Activated B cell treated with CpG ODN at 0.5 μM for 24 hours (primary cell): ENCODE measurements at places on chromosomes 5 and 9. TPM values are rescaled to one million over a fixed set of nuclear protein-coding genes. Genes with fewer than 3 reads are reported as not detected.

SPATA31D4 gene
- not detected in 2 replicates for total RNA-seq

DNAJC25 gene
- 3.5 and 4.3 TPM in 2 replicates for total RNA-seq

HK3 gene
- 0.10 and 0.55 TPM in 2 replicates for total RNA-seq

GLRA1 gene
- not detected in 2 replicates for total RNA-seq

C5 gene
- total RNA-seq = 3.2 and 3.5 TPM in 2 replicates

TMEM171 gene
- not detected in 2 replicates for total RNA-seq

C5orf52 gene
- not detected in 2 replicates for total RNA-seq

LCN15 gene
- not detected in 2 replicates for total RNA-seq

KIF12 gene
- total RNA-seq = not detected in 2 replicates

PCDHGA1 gene
- total RNA-seq = 0.20 and 0.29 TPM in 2 replicates

FCHO2 gene
- 3.2 and 5.3 TPM in 2 replicates for total RNA-seq

CSF1R gene
- 0.44 and 0.69 TPM in 2 replicates for total RNA-seq

C5orf58 gene
- total RNA-seq = not detected in 2 replicates

ECPAS gene
- total RNA-seq = 74.2 and 81.9 TPM in 2 replicates

CAST gene
- 199 and 211 TPM in 2 replicates for total RNA-seq

GRHPR gene
- total RNA-seq = 315 TPM in 2 replicates

SPATA9 gene
- not detected in 2 replicates for total RNA-seq

ANKRD18B gene
- not detected in 2 replicates for total RNA-seq

RPL12 gene
- total RNA-seq = 2,278 and 2,307 TPM in 2 replicates

TXN gene
- total RNA-seq = 205 and 237 TPM in 2 replicates

CD74 gene
- 5,323 and 5,628 TPM in 2 replicates for total RNA-seq

KIAA0825 gene
- total RNA-seq = 1.4 and 2.3 TPM in 2 replicates

SPAAR gene
- not detected in 2 replicates for total RNA-seq

ORM2 gene
- not detected in 2 replicates for total RNA-seq

FOXI1 gene
- not detected in 2 replicates for total RNA-seq

CTXN3 gene
- total RNA-seq = not detected in 2 replicates

HSPB3 gene
- total RNA-seq = not detected in 2 replicates

NOXA1 gene
- 2.6 and 3.9 TPM in 2 replicates for total RNA-seq

ADAMTSL1 gene
- not detected in 2 replicates for total RNA-seq

RNF38 gene
- total RNA-seq = 43.8 and 52.1 TPM in 2 replicates

FBN2 gene
- not detected in 2 replicates for total RNA-seq

SHC3 gene
- not detected in 2 replicates for total RNA-seq

C5orf63 gene
- 20.4 and 22.5 TPM in 2 replicates for total RNA-seq

ZFP2 gene
- total RNA-seq = 0.44 and 0.95 TPM in 2 replicates

IFNA13 gene
- not detected in 2 replicates for total RNA-seq

SMIM27 gene
- total RNA-seq = 15.9 and 17.1 TPM in 2 replicates

BRD8 gene
- total RNA-seq = 63.5 and 77.8 TPM in 2 replicates

FAM200C gene
- 0.44 and 0.66 TPM in 2 replicates for total RNA-seq

OLFML2A gene
- 0.73 and 0.78 TPM in 2 replicates for total RNA-seq

KIF24 gene
- 0.69 and 0.71 TPM in 2 replicates for total RNA-seq

OR2V1 gene
- total RNA-seq = not detected in 2 replicates
